ENCODE measurements at places on chromosomes 5 and 9. TPM values are rescaled to one million over a fixed set of nuclear protein-coding genes. Genes with fewer than 3 reads are reported as not detected.

DNA sequence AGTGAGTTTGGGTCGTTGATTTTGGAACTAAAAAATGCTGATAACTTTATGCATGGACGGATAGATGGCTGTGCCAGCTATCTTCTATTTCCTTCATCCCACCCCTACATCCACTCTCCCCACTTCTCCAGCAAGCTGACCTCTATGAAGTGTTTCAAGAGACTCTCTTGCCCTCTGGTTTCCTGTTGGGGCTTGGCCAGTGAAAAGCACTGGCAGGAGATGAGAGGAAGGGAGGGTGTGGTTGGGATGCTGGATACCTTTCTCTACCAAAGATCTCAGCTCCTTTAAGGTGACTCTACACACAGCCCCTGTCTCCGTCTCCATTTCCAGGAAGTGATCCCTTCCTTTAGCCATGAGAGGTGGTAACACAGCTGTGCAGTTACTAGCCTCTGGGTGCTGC, 30.0 kb upstream of the JMY start:
- no peak for DNase-seq

Gene ACTBL2
- total RNA-seq: not detected

DNA sequence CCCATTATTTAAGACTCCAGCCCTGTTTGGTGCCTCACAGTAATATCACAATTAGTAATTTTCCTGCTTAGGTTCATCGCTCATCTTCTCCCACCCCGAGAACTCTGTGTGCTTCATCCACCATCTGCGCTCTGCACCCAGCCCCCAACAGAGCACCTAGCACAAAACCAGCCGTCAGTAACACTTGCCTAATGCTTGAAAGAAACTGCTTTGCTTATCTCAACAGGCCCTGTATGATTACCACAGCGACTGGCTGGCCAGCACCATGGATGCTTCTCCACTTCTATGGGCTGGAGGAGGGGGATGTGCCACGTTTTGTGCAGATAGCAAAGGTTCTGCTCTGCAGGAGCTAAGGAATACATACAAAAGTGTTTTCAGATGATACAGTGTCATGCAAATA, 166.8 kb downstream of the SPOCK1 start:
- no peak for DNase-seq

GRCh38 chr9:6733257-6733656, 24.5 kb upstream of the KDM4C start:
- no peak for DNase-seq

Gene OTP
- not detected for total RNA-seq

GRCh38 chr5:55463613-55464012, 71.2 kb downstream of the PLPP1 start:
- DNase-seq: no peak

- DNase-seq: no peak
Measured at GRCh38 chr5:33206962-33207506, 233.7 kb upstream of the TARS1 start.

Gene GLIPR2
- total RNA-seq: 6.7 TPM

DNA sequence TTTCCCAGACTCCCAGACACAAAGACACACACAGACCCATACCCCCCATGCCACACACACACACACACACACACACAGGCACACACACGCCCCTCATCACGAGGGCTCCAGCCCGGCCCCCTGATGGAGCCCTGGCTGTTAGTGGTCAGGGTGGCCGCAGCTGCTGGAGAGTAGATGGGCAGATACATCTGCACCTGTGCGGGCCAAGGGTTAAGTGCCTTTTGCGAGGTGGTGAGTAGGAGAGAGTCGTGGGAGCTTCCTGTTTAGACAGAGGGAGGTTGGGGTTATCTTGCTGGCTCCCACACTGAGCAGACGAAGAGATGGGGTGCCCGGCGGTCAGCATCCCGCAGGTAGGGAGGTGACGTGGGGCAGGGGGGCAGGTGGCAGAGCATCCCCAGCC, 8.2 kb downstream of the PRRX2 start:
- DNase-seq: no peak

GRCh38 chr9:115972843-115973595, 180.6 kb upstream of the PAPPA start:
- DNase-seq: no peak

Gene ADAMTS12
- total RNA-seq: 1.7 TPM

GRCh38 chr5:59142927-59143326, 560.1 kb downstream of the RAB3C start:
- DNase-seq: no peak

DNA sequence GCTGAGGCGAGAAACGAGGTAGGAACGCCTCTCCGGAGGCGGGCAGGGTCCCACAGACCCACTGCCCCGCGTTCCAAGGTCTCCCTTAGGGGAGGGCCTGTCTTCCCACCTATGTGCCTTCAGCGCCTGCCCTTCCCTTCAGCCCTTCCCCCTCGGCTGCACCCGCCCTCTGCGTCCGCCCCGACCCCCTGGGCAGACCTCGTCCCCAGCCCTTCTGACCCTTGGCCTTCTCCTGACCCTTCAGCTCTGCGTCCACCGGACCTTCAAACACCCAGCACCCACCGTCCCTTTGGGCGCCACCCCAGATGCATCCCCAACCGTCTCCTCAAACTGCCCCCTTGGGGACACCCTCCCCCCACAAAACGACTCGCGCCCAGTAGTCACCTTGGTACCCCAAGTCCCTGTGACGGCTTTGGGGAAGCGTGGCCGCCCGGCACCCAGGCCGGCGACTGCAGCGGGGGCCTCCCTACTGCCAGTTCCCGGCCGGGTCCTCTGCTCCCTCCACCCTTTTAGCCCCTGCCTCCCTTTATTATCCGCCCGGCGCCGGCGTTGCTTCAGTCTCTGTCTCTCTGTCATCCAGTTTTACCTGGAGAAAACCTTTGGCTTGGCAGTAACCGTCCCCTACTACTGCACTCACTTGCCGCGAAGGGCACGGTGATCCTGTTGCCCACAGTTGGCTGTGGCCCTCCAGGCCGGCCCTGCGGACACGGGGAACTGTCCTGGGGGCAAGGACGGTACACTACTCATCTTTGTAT, 421 bp downstream of the RUSC2 start:
- DNase-seq: no peak

GRCh38 chr5:126139086-126139485, 284.1 kb upstream of the GRAMD2B start:
- DNase-seq: no peak

DNA sequence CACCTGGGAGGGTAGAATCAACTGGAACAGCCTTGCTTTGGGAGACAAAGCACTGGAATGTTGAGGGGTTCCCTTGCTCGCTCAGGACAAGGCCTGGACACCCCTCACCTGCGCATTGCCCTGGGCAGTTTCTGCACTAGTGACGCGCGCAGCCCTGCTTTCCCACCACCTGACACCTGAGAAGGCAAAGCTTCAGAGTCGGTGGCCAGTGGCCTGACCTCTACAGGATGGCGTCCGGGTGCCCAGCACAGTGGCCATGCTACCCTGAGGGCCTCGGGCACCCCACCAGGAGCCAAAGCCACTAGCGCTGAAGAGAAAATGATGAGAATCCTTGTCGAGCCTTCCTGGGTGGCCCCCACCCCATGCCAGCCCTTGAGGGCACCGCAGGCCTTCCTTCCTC, 161.3 kb downstream of the OLFM1 start:
- peak; percentile 32 for DNase-seq

DNA sequence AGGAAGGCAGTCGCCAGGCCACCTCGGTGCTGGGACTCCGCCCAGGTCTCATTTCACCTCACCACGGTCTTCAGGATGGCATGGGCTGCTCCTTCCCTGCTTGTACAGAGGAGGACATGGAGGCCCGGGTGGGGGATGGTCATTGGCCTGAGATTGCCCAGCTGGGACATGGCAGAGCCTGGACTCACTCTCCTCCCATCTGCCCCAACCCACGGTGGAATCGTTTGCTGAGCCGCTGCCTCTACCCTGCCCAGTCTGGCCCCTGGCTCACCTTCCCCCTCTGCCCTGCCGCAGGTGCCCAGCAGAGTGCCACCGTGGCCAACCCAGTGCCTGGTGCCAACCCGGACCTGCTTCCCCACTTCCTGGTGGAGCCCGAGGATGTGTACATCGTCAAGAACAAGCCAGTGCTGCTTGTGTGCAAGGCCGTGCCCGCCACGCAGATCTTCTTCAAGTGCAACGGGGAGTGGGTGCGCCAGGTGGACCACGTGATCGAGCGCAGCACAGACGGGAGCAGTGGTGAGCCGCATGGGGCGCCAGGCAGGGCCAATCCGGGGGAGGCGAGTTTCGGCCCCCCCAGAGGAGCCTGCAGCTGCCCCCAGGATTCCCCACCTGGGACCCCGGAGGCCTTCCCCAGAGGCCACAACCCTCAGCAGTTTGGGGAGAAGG, 36.7 kb downstream of the HK3 start:
- DNase-seq: no peak

Gene SLC45A2
- total RNA-seq: not detected

- DNase-seq: no peak
Measured at GRCh38 chr5:54517174-54517511, 416 bp upstream of the SNX18 start.

DNA sequence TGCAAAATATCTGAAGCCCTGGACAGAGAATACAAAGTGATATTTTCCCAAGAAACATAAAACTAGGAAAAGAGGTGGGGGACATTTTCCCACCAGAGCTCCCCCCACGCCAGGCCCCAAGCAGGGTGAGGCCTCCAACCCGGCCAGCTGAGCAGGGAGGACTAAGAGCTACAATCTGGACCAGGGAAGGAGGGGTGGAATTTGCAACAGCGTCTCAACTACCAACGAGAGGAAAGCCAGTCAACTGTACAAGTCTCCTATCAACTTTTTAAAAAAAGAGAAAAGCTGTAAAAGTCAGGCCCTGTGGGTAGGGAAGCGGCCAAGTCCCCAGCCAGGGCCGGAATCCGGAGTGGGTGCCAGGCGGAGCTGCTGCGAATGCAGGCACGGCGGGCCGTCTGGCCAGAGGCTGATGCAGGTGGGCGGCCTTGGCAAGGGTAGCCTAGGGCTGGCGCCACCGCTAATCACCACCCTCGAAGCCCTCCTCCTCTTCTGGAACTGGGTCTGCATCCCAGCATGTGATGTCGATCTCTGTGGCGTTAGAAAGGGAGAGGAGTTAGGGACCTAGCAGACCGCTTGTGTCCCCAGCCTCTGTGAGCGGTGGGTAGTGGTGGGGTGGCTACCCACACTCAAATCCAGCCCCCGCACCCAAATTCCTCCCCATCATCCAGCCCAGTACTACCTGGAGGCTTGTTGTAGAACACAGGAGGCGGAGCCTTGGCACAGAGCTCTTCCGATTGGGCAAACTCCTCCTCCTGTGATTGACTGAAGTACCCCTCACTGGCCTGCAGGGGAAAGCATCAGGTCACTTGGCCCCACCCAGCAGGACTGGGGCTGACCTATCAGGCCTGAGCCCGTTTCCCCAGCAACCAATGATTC, 10.6 kb downstream of the PRR7 start:
- DNase-seq: peak; percentile 81

- peak; percentile 66 for DNase-seq
Measured at GRCh38 chr5:138725153-138725817, 27.9 kb upstream of the CTNNA1 start.

Data from Right ventricle myocardium superior (tissue), 1 donor.